ENCODE measurements at places on chromosomes 2 and 18. TPM values are rescaled to one million over a fixed set of nuclear protein-coding genes. Genes with fewer than 3 reads are reported as not detected.
A peak's percentile ranks its signal among the peaks of the same experiment; 100 is the strongest.

DNA sequence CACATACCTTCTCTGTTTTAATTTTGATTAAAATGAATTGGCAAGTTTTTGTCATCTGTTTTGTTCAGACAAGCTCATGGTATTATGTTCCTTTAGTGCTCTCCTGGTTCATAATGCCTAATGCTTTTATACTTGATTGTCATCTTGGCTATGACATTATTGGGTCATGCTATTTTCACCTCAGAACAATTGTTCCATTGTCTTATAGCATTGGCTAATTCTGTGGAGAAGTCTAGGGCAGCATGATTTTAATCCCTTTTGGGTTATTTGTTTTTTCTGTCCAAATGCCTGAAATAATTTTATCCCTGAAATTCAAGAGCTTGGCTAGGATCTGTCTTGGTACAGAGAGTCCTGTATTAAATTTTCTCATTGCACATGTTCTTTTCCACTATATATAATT is 83.8 kb upstream of the CCDC85A start:
- no peak for DNase-seq

DNA sequence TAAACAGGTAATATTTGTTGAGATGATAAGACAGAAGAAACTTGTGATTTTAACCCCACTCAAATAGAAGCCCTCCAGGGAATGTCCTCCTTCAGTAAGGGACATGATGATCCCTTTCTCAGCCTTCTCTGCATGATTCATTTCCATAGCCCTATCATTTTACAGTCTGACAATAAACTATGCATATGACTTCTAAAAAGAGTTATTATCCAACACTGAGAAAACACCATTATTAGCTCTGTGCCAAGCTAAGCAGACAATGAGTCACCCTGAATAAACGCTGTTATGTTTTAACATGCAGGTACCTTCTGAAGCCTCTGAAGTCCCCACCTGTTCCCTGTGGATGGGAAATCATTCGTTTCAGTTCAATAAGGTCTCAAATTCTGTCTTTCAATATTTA is 54.7 kb downstream of the DTNB start:
- peak; percentile 73 for DNase-seq

- no peak for DNase-seq
These were observed 137.8 kb upstream of the GATA6 start for GRCh38 chr18:22031611-22032010.

DNA sequence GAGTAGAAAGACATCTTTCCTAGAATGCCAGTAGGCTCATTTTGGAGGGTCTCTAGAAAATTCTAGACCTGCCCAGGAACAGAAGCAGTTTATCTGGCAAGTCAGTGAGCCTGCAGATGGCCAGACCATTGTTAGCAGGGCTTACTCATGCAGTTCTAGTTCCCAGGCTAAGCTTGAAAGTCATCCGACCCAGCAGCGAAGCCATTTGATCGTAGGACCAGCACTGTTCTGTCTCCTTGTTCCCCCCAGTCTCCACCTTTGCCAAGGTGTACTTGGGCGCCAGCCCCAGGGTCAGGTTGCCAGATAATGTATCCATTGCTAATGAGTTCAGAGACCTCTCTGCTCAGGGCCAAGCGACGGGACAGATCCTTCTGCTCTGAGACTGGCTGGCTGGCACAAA is 70.1 kb downstream of the EPAS1 start:
- DNase-seq, result no peak

DNA sequence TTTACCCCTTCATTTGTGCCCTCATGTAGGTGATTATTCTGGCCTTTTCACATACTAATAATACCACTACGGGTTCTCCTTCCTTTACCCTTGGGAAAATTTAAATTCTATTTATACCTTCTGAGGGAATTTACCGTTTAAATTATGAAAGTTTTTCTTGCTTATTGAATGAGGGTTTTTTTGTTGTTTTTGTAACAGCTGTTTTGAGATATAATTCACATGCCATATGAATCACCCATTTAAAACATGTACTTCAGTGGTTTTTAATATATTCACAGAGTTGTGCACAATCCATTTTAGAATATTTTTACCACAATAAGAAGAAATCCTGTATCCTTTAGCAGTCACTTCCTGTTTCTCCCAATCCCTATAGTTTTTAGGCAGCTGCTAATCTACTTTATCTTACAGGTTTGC is 54.7 kb downstream of the EML4 start:
- no peak for DNase-seq

DNA sequence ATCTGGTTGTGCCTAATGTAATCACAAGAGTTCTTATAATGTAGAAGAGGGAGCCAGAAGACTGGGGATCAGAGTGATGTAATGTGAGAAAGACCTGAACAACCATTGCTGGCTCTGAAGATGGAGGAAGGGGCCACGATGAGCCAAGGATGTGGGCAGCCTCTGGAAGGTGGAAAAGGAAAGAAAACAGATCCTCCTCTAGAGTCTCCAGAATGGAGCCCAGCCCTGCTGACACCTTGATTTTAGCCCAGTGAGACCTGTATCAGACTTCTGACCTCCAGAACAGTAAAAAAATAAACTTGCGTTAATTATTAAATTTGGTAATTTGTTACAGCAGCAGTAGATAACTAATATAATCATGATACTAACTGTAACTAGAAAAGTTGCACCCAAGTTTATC is 3.1 kb downstream of the RBKS start:
- DNase-seq, result no peak

- no peak for DNase-seq
These were observed 353.2 kb upstream of the TRIB2 start for GRCh38 chr2:12363569-12363968.

GRCh38 chr2:209942936-209943605 is 59.4 kb upstream of the RPE start:
- no peak for DNase-seq

DNA sequence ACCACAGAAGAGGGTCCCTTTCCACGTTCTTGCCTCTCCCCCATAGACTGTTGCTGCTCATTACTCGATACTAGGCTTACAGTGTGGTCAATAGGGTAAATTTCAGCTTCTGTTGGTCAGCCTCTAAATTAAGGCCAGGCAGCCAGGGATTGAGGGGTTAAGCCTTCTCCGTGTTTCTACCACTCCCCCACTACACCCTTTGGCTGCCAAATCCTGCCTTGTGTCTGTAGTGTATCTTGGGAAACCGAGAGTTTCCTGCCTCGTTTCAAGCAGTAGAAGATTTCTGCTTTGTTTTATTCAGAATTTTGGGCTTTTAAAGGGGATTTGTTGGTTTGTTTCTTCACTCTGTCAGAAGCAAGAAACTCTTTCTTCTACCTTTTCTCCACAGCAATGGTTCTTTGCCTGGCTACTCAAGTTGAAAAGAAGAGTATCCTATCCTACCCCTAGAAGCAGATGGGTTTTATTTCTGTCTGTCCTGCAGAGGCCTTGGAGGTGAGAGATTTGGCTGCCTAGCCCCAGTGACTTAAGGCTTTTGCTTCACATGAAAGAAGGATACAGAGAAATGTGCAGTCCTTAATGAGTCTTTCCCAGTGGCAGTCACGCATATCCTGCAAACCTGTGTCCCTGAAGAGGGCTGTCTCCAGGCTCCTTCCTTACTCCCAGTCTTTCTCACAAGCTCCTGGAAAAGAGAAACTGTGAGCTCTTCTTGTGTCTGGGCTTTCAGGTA is 261.5 kb upstream of the TANK start:
- no peak for DNase-seq

GRCh38 chr2:96768083-96768561 is 7.4 kb downstream of the CNNM4 start:
- no peak for DNase-seq

GRCh38 chr2:68560545-68560944 is 82.8 kb upstream of the PROKR1 start:
- no peak for DNase-seq

- no peak for DNase-seq
These were observed 74.9 kb downstream of the GPD2 start for GRCh38 chr2:156511122-156511521.

DNA sequence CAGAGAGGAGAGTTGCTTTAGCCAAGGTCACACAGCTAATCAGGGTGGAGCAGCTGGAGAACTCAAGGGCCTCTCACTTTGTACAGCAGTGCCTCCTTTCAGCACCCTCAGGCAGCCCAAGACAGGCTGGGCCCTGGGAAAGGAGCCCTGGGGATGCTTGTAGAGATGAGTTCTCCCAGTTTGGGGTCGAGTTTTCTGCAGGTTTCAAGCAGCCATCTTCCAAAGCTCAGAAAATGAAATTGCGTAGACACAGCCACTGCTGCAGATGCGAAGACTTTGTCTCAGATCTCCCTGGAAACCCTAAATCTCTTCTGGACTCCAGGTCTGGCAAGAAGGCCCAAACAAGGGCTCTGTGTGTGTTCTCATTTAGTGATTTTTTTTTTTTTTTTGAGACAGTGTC is 22.5 kb downstream of the THNSL2 start:
- DNase-seq, result no peak

DNA sequence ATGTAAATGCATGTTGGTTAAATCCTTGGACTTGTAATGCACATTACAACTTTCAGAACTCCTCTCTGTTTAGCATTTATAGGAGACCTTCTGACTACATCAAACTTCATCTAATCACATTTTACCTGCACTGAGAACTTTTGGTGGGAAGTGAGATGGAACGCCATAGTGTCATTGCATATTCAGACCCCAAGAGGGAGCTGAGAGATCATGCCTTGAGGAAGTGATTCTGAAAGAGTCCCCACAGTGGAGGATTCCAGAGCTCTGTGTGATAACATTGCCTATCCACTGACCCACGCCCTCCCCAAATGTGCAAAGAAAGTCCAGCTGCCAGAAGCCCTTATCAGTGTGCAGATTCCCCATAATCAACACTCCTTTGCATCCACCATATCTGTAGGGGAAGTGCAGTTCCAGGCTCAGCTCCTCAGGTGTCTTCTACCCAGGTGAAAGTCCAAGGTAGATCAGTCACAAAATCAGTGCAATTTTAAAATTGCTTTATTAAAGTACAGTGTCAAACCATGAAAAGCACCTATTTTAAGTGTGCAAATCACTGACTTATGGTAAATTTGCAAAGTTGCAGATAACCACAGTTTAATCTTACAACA is 212.4 kb downstream of the RPIA start:
- DNase-seq, result peak; percentile 55

GRCh38 chr2:64166212-64166611 is 22.0 kb upstream of the PELI1 start:
- no peak for DNase-seq

Gene ERFE
- polyA plus RNA-seq, result 3.6 TPM

Gene GNLY
- not detected for polyA plus RNA-seq

Gene SESTD1
- polyA plus RNA-seq, result 12.8 TPM

Gene MDH1
- 224 TPM for polyA plus RNA-seq

Gene RAB6D
- polyA plus RNA-seq, result 0.07 TPM

Gene GAL3ST2
- polyA plus RNA-seq, result 0.41 TPM

Gene TLX2
- polyA plus RNA-seq, result 0.58 TPM

Gene GKN2
- polyA plus RNA-seq, result 3.3 TPM

Gene IER3IP1
- polyA plus RNA-seq, result 28.0 TPM

Gene VWA3B
- polyA plus RNA-seq, result not detected
